Foreskin fibroblast (primary cell): ENCODE measurements at places on chromosomes 11 and 22.

GRCh38 chr11:113778111-113778910 is 1.3 kb upstream of the CLDN25 start:
- DNase-seq = peak; percentile 39

GRCh38 chr11:57779276-57779675 is 17.7 kb downstream of the CTNND1 start:
- peak; percentile 73 for DNase-seq

GRCh38 chr22:17638182-17638431 is 450 bp upstream of the BCL2L13 start:
- no peak for DNase-seq

GRCh38 chr11:104043142-104043541 is 6.7 kb downstream of the DDI1 start:
- no peak for DNase-seq

GRCh38 chr22:41831828-41832552 is 915 bp upstream of the SREBF2 start:
- DNase-seq = no peak

- peak; percentile 86 for DNase-seq
Measured at GRCh38 chr22:42444077-42444904, 12.1 kb upstream of the NFAM1 start.

DNA sequence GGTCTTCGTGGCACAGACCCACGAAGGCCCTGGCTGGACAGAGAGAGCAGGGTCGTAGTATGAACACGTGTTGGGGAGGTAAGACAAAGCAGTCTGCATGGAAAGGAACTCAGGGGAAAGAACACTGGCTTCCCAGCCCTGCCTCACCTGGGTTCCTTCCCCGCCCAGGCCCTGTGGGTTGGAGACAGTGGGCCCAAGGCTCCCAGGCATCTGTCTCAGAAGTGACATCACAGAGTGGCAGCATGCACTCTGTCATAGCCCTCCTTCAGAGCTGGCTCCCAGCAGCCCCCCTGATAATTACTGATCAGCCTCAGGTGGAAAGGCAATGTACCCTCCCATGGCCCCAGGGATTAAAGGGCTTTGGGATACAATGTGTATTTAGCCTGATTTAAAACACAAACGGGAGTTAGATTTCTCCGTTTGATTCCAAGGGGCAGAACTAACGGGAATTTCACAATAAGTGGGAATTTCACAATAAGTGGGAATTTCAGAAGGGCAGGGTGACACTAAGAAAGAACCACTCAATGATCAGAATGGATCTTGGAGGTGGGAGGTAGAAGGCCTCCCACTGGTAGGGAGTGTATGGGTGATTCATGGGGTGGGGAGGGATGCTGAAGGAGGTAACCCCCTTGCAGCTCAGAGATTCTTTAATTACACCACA is 65.1 kb downstream of the SLC22A12 start:
- peak; percentile 42 for DNase-seq

- DNase-seq = no peak
Measured at GRCh38 chr11:131998020-131998419, 627.6 kb downstream of the NTM start.

DNA sequence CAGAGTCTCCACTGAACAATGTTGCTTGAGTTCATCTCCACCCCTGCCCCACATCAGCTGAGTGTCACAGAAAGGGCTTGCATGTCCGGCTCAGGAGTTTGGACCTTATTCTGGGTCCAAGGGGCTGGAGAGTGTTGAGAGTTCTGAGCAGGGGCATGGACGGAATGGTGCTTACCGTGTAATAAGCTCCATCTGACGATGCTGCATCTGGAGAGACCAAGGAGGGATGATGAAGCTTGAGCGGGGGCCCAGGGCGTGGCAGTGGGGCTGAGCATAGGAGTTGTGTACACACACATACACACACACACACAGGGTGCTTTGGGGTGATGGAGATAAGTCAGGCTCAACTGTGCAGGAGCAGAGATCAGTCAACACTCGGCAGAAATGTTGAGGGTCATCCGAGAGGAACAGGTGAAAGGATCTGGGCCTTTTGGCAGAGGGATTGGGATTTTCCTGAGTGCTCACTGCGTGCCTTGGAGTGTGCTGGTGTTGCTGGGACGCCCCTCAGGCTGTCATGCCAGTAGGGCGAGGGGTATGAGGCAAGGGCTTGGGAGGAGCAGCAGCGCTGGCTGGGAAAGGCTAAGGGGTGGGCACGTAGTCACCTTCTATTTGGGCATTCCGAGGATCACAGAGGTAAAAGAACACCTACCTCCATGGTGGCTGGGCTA is 2.3 kb downstream of the USP35 start:
- DNase-seq = no peak

DNA sequence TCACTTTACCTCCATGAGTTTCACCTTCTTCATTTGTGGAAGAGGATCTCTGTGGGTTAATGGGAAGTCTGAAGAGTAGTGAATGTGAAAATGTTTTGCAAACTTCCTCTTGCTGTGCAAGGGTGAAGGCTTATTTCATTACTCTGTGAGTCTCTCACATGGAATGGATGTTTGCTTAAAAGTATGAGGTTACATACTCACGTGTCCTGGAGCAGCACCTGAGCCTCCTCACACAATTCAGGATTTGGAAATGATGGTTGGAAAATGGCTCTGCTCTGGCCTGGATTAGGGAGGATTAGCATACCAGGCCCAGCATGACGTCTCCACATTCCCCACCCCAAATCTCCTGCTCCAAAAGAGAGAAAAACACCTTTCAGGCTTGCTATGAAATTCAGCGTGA is 4.8 kb downstream of the GRAMD1B start:
- DNase-seq = no peak

GRCh38 chr11:1890856-1891830 is 552 bp downstream of the PRR33 start:
- DNase-seq = no peak

- DNase-seq = no peak
Measured at GRCh38 chr11:93238956-93239355, 41.2 kb upstream of the SLC36A4 start.

GRCh38 chr11:17581732-17582053 is 34.6 kb downstream of the OTOG start:
- no peak for DNase-seq

- DNase-seq = peak; percentile 68
Measured at GRCh38 chr22:20131859-20132685, 468 bp downstream of the ZDHHC8 start.

DNA sequence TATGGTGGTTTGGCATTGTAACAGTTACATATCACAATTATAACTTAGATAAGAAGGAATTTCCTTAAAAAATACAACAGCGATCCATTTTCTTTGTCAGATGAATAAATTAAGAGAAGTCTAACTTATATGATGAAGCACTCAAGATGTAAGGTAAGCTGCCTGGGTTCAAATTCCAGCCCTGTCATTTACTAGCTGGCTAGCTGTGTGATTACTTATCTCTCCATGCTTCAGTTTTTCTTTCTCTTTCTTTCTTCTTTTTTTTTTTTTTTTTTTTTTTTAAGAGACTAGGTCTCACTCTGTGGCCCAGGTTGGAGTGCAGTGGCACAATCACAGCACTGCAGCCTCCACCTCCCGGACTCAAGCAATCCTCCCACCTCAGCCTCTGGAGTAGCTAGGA is 22.2 kb upstream of the LDHA start:
- no peak for DNase-seq

DNA sequence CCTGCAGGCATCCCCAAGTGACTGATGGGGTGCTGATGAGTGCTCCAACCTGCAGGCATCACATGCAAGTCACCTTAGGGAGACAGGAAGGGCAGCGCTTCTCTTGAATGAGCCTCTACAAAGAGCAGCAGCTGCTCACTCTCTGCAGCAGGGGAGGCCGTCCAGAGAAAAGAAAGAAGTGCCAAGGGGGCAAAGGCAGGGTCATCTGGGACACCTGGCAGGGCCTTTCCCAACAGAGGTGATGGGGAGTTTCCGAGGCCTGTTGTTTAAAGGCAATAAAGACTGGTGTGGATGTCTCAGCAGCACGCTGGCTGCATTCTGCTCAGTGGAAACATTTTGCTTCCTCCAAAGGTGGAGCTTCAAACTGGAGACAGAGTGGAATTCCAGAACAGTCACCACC is 113.7 kb downstream of the ETS1 start:
- no peak for DNase-seq

- no peak for DNase-seq
Measured at GRCh38 chr11:93694109-93694508, 32.6 kb downstream of the CEP295 start.

- DNase-seq = no peak
Measured at GRCh38 chr11:1399386-1400316, 9.9 kb downstream of the BRSK2 start.

DNA sequence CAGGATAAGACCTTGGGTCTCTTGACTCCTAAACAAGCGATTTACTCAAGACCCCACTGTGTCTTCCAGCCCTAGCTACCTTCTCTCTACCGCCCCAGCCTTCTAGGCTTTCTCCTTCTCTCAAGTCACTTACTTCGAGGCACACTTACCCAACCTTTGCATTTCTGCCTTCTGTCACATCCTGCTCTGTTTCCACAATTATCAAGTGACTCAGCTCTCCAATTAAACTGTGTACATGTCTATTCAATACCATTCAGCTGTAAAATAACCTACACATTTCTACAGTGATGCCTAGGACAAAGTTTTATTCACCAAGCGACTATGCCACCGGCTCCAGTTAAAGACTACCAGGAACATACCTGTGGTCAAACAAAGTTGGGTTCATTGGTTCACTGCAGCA is 69.0 kb downstream of the LARGE1 start:
- no peak for DNase-seq

DNA sequence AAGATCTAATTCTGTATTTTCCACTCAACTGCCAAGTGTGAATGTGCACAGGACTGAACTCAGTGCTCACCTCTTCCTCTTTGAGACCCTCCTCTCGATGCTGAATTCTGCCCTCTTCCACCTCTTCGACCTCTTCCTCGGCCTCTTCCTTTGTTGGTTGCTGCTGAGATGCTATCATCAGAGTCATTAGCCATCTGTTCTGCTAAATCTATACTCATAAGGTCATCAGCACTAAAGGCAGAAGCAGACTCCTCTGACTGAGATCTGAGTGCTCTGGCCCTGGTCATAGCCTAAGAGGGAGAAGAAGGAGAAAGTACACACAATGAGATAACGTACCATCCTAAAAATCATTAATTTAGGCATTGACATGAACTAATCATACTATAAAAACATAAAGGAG is 45.9 kb upstream of the GPR83 start:
- no peak for DNase-seq

GRCh38 chr11:64356498-64357411 is 2.2 kb upstream of the RPS6KA4 start:
- no peak for DNase-seq

DNA sequence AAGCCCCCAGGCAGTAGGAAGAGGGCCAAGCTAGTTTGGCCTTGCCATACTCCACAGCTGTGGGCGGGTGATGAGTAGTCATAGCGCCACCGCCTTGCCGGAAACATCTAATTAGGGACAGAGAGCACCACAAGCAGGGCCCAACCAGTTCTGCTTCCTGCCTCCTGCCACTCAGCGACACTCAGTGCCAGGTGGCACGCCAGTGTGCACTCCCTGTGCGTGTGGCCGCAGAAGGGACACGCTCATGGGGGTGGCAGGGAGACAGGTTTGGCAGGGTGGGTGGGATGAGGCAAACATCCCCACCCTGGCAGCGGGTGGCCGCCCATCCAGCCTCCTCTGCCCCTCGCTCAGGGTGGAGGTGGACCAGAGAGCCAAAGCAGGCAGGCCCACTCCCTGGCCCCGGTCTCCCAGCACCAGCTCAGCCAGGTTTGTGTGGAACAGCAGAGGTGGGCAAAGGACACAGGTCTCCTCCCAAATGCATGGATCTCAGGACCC is 4.9 kb downstream of the OVOL1 start:
- DNase-seq = peak; percentile 69

DNA sequence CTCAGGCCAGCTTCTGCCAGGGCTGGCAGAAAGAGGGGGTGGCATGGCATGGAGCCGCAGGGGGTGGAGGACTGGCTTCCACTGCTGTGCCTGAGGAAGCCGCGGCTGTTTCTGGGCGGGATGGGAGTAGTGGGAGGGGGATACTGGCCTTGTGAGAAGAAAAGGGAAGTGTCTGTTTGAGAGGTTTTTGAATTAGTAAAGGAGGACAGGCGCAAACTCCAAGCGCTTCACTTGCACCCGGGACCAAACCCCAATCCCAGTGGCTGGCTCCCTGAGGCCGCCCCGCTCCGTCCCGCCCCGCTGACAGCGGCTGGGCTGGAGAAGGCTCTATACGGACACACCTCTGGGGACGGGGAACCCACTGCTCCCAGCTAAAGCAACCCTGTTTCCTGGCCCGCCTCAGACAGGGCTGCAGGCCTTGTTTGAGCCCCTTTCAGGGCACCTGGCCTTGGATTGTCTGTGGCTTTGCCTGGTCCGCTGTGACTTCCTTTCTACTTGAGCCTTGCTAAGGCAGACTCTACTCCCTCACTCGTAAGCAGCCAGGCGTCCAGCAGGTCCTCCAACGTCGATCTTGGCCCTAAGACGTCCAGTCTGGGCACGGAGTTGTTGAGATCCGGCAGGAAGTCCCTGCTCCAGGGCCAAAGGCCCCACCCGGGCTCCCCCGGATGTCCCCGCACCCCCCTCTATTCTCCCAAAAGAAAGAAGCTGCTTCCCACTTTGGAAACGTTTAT is 2.2 kb downstream of the APOA1 start:
- no peak for DNase-seq
